ENCODE measurements at places on chromosomes 4 and X.

GRCh38 chrX:18833071-18833731 is 125.8 kb downstream of the PPEF1 start:
- H3K36me3 ChIP-seq, result no peaks in the 10 kb centered on the region
- H3K4me3 ChIP-seq, result no peak overlapping the region
- H3K4me1 ChIP-seq, result no peaks in the 10 kb centered on the region
- no peaks in the 10 kb centered on the region for H3K27me3 ChIP-seq

DNA sequence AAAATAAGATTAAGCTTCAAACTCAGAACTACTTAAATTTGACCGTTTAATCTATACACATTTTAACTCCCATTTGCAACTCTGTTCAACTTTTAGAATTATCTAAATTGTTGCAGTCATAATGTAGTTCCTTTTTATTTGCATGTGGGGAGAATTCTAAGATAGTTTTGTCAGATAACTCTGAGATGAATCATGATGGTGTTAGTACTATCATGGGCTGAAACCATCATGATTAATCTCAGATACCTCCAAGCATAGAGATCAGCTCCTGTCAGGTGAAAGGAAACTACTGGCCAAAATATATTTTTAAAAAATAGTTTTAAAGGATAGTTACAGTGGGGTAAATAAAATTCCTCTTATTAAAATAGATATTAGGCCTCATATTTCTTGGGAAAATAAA is 39.0 kb downstream of the FBXO8 start:
- no peak for DNase-seq
- H3K27ac ChIP-seq, result no peak overlapping the region
- H3K27me3 ChIP-seq, result no peaks in the 10 kb centered on the region
- H3K4me3 ChIP-seq, result no peak overlapping the region
- peaks cover 3% of the 10 kb centered on the region for H3K4me1 ChIP-seq
- no peaks in the 10 kb centered on the region for H3K36me3 ChIP-seq

DNA sequence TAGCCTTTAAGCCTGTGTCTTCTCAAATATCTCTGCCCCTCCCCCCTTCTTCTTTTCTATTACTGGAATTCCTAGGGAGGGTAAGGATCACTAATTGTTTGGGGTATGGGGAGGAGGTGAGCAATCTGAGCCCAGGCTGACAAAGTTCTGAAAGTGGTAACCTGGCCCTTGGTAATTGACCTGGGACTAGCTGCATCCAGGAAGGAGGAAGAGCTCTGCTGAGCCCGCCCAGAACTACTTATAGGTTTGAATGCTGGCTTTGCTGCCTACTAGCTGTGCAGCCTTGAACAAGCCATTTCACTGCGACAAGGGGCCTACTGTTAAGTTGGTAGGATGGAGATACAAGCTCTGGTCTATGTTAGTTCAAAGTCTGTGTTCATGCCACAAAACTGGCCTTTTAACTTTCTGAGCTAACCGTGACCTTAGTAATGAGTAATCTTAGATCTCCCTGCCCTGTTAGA is 37.8 kb downstream of the DGKK start:
- H3K36me3 ChIP-seq, result no peaks in the 10 kb centered on the region
- peaks cover 2% of the 10 kb centered on the region for H3K4me1 ChIP-seq
- no peak overlapping the region for H3K27ac ChIP-seq
- DNase-seq, result no peak
- H3K4me3 ChIP-seq, result no peak overlapping the region
- no peaks in the 10 kb centered on the region for H3K27me3 ChIP-seq

DNA sequence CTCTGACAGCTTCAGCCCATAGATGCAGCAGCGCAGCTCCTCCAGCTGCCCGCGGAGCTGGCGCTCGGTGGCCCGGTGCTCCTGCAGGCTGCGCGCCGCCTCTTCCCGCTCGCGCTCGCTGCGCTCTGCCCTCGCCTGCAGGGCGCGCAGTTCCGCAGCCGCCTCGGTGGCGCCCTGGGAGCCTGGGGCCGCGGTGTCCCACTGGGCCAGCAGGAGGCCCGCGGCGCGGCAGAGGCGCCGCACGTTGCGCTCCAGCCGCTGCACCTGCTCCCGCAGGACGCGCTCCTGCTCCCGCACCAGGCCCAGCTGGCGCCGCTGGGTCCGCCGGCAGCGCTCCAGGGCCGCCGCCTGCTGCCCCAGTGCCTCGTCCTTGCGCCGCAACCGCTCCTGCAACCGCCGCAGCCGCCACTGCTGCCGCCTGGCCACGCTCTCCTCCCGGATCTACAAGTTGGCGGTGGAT is 10.1 kb downstream of the C4orf50 start:
- H3K4me3 ChIP-seq, result no peak overlapping the region
- no peak overlapping the region for H3K27ac ChIP-seq
- no peak for DNase-seq

GRCh38 chrX:49991758-49992157 is 69.4 kb downstream of the CLCN5 start:
- no peak for DNase-seq
- H3K27ac ChIP-seq, result no peak overlapping the region
- no peaks in the 10 kb centered on the region for H3K36me3 ChIP-seq
- no peak overlapping the region for H3K4me3 ChIP-seq
